WTC11 (cell line): ENCODE measurements at places on chromosomes 5 and 9. TPM values are rescaled to one million over a fixed set of nuclear protein-coding genes. Genes with fewer than 3 reads are reported as not detected.

Gene TCF7
- total RNA-seq, result 8.9 to 11.3 TPM (median 9.6 TPM) in 3 replicates

- peaks cover 5% of the 10 kb centered on the region for H3K27me3 ChIP-seq
- no peak for DNase-seq
- no peak overlapping the region for H3K4me3 ChIP-seq
- peaks cover 23% of the 10 kb centered on the region for H3K36me3 ChIP-seq
- H3K27ac ChIP-seq, result no peak overlapping the region
- H3K4me1 ChIP-seq, result peaks cover 17% of the 10 kb centered on the region
Observed at GRCh38 chr5:76836181-76836580, 13.6 kb upstream of the S100Z start.

- H3K4me1 ChIP-seq, result no peaks in the 10 kb centered on the region
- no peak for DNase-seq
- H3K27ac ChIP-seq, result no peak overlapping the region
- no peaks in the 10 kb centered on the region for H3K36me3 ChIP-seq
- H3K27me3 ChIP-seq, result no peaks in the 10 kb centered on the region; the same call in 1 of the 2 replicates
Observed at GRCh38 chr9:28190981-28191380, 617.7 kb upstream of the C9orf72 start.

GRCh38 chr9:19967888-19968459 lies 179.1 kb upstream of the SLC24A2 start:
- H3K27ac ChIP-seq, result peak overlapping the region; percentile 71
- H3K4me1 ChIP-seq, result peaks cover 43% of the 10 kb centered on the region
- no peaks in the 10 kb centered on the region for H3K36me3 ChIP-seq
- peak overlapping the region; percentile 6; the same call in 1 of the 2 replicates for H3K4me3 ChIP-seq
- H3K27me3 ChIP-seq, result no peaks in the 10 kb centered on the region; the same call in 1 of the 2 replicates
- DNase-seq, result peak; percentile 19

DNA sequence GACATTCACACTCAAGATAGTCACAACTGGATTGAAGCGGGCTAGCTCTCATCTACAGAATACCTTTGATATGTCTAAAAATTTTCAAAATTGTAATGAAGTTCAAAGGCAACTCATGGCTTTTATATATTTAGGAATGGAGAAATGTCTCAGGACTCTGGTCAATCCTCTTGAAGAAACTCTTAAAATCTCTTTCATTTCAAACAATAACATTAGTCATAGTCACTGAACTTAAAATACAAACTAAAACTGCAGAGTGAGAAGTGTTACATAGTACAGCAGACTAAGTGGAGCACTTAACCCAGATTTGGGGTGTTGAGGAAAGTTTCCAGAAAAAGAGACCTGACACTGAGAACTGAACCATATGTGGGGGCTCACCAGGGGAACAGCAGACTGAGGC lies 20.7 kb downstream of the FANCC start:
- no peaks in the 10 kb centered on the region for H3K27me3 ChIP-seq
- no peak overlapping the region for H3K4me3 ChIP-seq
- no peak for DNase-seq
- peaks cover 3% of the 10 kb centered on the region for H3K4me1 ChIP-seq
- no peaks in the 10 kb centered on the region for H3K36me3 ChIP-seq

Gene CCL19
- not detected in 3 replicates for total RNA-seq

DNA sequence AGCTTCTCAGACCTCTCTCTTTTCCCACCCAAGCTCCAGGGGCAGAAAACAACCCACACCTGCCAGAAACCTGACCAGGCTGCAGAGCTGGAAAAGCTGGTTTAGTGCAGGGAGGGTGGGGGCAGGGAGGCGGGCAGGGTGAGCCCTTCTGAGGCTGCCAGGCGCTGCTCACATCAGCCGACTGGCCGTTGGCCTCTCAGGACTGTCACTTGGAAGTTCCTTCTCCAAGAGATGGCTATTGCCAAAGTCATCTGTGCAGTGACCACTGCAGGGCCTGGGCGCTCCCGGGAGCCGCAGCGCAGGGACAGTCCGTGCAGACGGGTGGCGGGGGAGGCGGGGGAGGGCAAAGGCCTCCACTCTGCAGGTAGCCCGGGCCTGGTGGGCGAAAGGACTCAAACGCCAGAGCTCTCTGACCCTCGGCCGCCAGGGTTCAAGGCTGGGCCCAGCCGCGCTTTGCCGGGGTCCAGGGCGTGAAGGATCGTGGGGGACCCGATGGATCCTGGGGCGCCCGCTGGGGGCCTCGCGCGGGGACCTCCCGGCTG lies 205.0 kb upstream of the IER5L start:
- H3K4me1 ChIP-seq, result peaks cover 25% of the 10 kb centered on the region
- H3K36me3 ChIP-seq, result no peaks in the 10 kb centered on the region
- H3K4me3 ChIP-seq, result peak overlapping the region; percentile 58
- peaks cover 12% of the 10 kb centered on the region for H3K27me3 ChIP-seq
- no peak overlapping the region for H3K27ac ChIP-seq

Gene PLCXD3
- 0.04 to 0.07 TPM (median 0.07 TPM) in 3 replicates for total RNA-seq

DNA sequence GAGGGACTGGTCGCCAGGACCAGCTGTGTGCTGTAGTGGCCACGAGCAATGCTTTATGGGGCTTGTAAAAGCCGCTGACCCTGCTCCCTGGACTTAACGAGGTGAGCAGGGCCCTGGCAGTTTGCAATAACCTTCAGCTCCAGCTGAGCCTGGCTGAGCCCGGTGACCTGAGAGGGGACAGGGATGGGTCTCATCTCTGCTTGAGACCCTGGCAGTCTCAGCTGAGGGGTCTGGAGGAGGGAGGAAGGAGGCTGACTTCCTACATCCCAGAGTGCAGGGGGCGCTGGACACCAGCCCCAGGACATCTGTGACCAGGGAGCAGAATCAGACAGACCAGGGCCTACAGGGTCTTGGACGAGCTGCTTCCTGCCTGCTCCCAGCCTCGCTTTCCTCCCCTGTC lies 277.5 kb upstream of the MVB12B start:
- H3K27me3 ChIP-seq, result peaks cover 5% of the 10 kb centered on the region
- DNase-seq, result no peak
- H3K4me1 ChIP-seq, result no peaks in the 10 kb centered on the region
- peaks cover 2% of the 10 kb centered on the region; the same call in 1 of the 2 replicates for H3K36me3 ChIP-seq
